Right forelimb (tissue), 1 donor: ENCODE measurements at places on chromosomes 16 and 17.
A peak's percentile ranks its signal among the peaks of the same experiment; 100 is the strongest.

DNA sequence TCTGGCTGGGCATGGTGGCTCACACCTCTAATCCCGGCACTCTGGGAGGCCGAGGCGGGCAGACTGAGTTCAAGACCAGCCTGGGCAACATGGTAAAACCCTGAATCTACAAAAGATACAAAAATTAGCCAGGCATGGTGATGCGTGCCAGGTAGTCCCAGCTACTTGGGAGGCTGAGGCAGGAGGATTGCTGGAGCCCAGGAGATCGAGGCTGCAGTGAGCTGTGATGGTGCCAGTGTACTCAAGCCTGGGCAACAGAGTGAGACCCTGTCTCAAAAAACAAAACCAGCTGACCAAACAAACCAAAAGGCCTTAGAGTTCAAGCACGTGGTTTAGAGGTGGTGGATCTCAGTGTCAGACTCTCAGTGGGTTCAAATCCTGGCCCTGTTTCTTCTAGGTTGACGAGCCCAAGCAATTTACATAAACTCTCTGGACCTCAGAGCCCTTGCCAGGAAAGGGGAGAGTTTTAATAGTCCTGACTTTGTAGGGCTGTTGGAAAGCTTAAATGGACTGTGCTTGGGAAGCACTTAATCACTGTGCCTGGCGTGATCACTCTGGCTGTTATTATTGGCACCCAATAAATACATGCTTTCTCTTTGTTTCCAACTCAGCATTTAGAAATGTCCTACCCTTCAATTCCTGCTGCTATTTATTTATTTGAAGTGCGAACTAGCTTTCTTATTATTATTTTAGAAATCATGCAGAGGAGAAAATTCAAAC is 44.7 kb downstream of the ABCC1 start:
- no peak for DNase-seq

DNA sequence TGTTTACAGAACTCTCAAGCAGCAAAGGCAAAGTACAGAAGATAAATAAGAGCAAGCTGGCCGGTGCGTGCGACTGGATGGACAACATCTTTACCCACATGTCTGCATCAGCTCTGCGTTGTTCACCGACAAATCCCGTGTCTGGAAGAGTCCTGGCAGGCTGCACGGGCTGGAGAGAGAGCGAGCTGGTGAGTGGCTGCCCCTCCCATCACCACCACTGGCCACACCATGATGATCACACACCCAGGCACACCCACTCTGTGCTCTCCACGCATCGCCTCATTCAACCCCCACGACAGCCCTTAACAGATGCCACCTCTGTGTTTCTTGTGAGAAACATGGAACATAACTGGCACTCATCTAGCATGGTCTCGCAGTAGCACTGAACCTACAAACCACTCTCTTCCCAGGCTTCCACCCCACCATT is 59.2 kb downstream of the ANKRD11 start:
- DNase-seq = no peak

- no peak for DNase-seq
Measured at GRCh38 chr16:79083508-79084299, 516.8 kb downstream of the MAF start.

- no peak for DNase-seq
Measured at GRCh38 chr16:13435873-13436474, 484.0 kb upstream of the ERCC4 start.

GRCh38 chr16:53282975-53283946 is 151.0 kb upstream of the RBL2 start:
- no peak for DNase-seq

DNA sequence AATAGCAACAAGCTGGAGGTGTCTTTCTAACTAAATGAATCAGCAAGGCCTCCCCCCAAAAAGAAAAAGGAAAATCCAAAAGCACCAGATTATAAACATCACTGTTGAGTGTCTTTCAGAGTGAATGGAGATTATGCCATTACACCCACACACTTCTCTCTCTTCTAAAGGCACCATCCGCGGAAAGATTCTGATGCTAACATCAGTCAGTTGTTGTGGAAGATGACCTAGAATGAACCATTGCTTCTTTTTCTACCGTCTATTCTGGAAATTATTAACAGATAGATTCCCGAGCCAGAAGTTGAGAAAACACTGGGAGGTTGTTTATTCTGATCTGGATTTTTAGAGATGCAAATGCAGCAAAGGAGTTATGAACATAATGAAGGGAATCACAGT is 60.9 kb upstream of the FAM20A start:
- no peak for DNase-seq

- DNase-seq = no peak
Measured at GRCh38 chr16:764184-764750, 3.7 kb downstream of the MSLN start.

DNA sequence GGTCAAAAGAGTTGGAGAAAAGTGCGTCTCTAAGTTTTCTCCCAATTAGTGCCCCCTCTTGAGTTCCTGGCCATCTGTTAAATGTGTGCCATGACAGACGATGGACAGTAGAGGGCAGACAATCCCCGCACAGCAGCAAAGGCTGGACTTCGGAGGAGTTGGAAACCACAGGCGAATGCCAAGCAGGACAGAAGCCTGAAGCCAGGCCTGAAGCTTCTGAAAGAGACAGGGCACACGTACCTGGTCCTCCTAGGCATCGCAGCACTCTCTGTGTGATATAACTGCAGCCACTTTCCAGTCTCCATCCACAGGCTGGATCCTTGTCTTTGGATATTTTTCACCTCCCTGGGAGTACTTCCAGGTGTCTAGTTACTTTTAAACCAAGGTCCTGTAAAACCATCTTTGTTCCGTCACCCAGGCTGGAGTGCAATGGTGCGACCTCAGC is 14.5 kb downstream of the C17orf100 start:
- peak; percentile 79 for DNase-seq

GRCh38 chr16:69579783-69580481 is 14.2 kb downstream of the NFAT5 start:
- no peak for DNase-seq

- no peak for DNase-seq
Measured at GRCh38 chr17:73777131-73777449, 132.8 kb upstream of the SDK2 start.
